Stimulated activated CD8-positive, alpha-beta memory T cell treated with anti-CD3 and anti-CD28 coated beads, Interleukin-4, amount 100 ng/mL, for 1 hour (primary cell): ENCODE measurements at places on chromosomes 1 and 21.

DNA sequence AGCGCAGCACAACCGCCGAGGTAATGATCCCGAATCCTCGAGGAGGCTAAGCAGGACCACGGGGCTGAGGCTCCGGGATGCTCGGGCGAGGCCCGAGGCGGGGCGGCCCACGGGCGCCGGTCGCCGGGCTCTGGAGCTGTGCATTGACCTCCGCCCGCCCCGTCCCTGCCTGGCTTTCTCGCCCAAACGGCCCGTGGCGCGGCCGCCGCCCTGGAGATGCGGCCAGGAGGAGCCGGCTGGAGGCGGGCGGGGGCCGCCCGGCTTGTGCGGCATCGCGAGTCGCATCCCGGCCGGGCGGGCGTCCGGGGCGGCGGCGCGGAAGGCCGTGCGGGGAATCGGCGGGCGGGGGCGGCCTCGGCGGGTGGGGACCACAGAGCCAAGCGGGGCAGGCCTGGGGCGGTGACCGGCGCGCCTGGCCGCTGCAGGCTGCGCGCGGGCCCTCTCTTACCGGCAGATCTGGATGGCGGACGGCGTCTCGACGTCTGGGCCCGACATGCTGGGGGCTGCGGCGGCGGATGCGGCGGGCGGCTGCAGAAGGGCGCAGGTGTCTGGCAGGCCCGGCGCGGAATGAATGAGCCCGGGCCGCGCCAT lies 663 bp downstream of the ACOT7 start:
- DNase-seq = no peak

DNA sequence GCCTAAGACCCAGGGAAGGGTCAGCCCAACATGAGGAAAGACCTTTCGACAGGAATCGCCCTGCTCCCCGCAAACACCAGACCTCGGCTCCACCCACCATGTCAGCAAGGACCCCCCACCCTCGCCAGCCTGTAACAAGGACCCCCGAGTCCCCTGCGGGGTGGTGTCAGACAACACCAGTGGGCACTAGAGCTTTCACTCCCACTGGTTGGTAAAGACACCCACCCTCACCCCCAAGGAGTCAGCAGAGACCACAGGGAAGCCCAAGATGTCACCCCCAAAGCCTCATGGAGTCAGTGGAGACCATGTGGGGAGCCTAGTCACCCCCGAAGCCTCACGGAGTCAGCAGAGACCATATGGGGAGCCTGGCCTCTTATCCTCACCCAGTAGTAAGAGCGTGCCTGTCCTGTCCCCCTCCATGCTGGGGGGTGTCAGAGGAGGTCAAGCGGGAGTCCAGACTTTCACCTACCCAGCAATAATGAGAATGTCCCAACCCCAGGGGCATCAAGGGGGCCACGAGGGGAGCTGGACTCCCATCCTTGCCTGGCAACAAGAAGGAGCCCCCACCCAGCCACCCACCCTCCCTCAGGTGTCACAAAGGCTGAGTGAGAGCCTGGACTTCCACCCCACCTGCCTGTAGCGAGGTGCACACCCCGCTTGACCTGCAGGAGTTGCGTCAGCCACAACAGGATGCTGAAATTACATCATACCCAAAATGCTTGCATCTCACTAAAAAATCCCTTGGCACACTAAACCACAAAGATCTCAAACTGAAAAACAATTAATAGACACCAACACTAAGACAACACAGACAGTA lies 24.8 kb downstream of the SLC19A1 start:
- DNase-seq = no peak

DNA sequence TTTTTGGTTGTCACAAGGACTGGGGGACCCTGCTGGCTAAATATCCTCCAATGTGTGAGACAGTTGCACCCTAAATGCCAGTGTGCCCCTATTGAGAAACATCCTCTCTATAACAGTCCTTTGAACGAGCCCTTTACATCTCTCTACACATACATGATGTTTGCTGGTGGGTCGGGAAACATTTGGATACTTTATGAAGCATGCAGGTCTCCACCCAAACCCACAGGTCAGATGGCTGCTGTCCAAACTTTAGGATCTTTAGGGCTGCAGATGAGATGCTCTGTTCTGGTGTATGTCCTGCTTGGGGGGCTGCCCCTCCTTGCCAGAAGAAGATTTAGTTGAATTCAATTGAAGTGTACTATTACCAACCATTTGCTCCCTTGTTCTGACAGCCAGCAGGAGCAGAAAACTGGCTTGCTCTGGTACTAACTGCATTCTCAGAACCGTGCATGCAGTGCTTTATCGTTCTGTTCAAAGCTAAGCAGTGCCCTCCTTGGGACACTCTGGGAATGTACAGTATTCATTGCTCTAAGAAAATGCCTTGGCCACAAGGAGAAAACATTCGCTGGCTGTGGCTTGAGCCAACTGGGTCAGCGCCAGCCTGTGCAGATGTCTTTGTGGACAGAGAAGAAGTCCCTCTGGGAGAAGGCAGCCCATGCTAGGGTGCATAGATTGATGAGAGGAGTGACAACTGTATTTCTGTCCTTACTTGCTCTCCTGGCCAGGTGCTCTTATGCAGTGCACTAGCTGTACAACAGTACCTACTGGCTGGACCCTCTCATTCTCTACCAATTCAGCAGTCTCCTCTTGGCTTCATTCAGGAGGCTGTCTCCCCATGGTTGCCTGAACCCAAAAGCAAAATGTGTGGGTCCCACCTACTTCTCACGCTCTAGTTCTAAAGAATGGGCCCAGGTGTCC lies 61.4 kb upstream of the DIRAS3 start:
- DNase-seq = no peak

GRCh38 chr1:24903955-24904730 lies 25.9 kb downstream of the RUNX3 start:
- DNase-seq = no peak

DNA sequence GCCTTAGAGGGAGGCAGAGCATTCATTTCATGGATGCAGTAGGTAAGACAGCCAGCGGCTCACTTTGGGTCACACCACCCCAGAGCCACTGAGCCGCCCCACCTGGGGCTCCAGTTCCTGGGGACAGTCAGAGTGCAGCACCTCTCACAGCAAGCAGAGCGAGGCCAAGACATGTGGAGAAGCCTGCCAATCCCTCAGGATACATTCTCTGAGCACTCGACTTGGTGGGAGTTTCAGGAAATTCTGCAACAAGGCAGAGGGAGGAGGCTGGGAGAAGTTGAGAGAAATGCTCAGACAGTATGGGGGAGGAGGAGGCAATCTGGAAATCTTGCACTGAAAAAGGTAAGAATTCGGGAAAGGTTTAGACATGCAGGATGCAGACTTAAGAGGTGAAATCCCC lies 60.8 kb upstream of the WLS start:
- DNase-seq = no peak

GRCh38 chr1:232562855-232563510 lies 67.0 kb downstream of the SIPA1L2 start:
- DNase-seq = no peak
